ENCODE measurements at places on chromosomes 7 and 10.
A peak's percentile ranks its signal among the peaks of the same experiment; 100 is the strongest.

GRCh38 chr7:26688388-26688787, 176.0 kb downstream of the SKAP2 start:
- DNase-seq = no peak

- DNase-seq = no peak
These were observed 21.6 kb upstream of the DRGX start for GRCh38 chr10:49417311-49418052.

DNA sequence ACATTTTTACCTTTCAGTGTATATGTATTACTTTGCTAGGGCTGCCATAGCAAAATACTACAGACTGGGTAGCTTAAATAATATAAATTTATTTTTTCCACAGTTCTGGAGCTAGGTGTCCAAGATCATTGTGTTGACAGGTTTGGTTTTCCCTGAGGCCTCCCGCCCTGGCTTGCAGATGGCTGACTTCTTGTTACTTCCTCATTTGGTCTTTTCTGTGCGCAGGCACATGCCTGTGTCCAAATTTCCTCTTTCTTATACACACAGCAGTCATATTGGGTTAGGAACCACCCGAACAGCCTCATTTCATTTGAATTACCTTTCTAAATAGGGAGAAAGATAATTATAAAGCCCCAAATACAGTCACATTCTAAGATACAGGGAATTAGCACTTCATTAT, 521.6 kb upstream of the SORCS1 start:
- DNase-seq = no peak

DNA sequence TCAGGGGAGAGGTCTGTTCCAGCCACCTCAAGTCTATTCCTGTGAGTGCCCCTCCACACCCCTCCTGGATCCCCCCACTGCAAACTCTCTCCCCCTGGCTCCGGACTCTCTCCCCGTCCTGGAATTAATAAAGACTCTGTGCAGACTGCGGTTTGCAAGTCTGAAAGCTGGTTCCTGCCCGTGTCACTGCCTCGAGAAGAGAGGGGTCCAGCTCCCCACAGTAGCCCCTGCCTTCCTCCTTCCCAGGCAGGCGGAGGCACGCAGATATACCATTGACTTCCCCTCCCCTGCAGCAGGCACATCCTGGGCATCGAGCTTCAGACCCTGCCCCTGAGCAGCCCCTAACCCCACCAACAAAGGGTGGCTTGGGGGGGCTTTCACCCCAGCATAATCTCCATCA, 2.2 kb upstream of the ELN start:
- DNase-seq = no peak

- no peak for DNase-seq
These were observed 29.4 kb upstream of the CCNJ start for GRCh38 chr10:96013956-96014355.

DNA sequence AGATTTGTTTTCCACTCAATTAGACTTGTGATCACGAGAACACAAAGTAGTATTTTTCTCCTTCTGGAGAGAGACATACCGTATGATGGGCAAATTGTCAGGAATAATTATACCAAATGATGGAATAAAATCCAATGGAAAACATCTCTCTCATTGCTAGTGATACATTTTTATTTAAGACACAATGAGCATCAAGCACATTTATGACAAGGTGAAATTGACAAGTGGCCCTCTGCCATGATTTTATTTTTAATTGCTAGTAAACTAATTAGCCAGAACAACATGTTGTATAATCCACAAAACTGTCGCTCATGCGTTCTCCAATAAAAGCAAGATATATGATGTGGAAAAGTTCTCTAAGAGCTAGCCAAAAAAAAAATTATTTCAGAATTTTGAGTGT, 620.8 kb downstream of the AUTS2 start:
- no peak for DNase-seq

GRCh38 chr10:72637398-72637857, 11.5 kb upstream of the MICU1 start:
- DNase-seq = no peak

DNA sequence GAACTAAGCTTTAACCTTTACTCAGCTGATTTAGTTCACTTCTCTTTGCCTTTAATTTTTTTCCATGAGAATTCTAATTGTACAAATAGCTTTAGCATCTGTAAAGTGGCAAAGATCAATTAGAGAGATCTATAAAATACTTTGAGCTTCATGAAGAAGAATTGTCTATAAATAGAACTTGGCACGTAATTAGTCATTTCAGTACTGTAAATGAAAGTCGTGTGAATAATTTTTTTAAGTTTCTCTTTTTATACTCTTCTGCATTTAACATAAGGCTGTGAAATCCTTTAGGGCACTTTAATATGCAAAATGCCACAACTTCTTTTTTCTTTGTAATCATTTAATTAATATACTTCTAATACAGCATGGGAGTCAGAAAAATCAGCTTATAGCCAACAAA, 177.8 kb downstream of the CSTF2T start:
- DNase-seq = no peak

GRCh38 chr7:159107161-159107892, 37.3 kb downstream of the VIPR2 start:
- no peak for DNase-seq

GRCh38 chr10:124541076-124541903, 79.7 kb downstream of the LHPP start:
- no peak for DNase-seq

DNA sequence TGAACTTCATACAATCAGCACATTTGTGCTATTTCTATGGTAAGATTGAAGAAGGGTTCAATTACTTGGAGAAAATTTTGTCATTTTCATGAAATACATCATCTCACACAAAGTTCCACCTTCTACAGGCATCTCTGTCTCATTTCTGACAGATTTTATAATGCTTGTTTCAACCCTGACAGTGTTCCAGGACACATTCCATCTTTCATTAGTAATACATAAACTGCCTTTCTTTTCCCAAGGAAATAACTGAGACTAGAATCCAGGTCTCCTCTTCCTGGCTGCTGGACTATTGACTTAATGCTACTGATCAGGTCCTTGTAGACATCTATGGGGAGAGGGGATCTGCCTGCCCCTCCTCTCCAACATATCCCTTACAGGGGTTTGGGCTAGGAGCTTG, 70.1 kb upstream of the PLPP4 start:
- no peak for DNase-seq

DNA sequence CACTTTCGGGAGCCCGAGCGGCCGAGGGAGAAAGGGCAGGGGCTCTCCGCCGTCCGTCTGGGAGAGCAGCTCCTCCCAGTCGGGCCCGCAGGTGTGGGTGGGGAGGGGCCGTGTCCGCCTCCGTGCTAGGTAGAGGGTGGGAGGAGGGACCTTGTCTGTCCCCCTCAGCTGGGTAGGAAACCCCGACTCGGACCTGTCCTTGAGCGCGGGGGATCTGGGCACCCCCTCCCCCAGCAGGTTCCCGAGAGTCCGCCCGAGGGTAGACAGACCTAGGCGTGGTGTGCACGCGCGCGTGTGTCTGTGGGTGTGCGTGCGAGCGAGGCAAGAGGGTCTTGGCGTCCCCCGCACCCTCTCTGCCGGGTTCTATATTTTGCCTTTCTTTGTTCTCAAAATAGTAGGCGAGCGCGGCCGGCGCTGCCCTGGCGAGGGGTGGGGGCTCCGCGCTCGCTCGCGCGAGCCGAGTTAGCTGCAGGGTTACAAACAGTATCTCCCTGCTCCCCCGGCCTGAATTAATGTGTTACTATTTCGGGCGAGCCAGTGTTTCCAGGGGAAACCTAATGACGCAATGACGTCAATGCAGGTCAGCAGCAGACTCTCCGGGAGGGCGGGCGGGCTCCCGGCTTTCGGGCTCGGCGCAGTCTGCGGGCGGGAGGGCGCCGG, 73.9 kb upstream of the LEP start:
- peak; percentile 69 for DNase-seq

DNA sequence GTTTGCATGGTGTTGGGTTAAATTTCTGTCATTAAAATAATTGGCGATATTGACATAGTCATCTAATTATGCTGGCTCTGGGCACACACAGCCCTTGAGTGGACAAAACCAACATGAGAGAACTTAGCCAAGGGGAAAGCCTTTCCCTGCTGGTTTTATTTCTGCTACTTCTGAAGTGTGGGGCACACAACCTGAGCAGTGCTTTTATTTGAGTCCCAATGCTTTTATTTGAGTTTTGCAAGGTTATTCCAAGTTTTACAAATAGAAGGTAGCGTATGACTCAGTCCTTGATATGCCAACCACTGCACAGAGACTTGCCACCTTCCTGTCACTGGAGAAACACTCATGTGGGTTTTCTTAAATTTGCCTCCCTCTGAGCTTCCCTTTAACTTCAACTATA, 145.7 kb downstream of the EGFR start:
- DNase-seq = no peak

- no peak for DNase-seq
These were observed 95.4 kb downstream of the TBXAS1 start for GRCh38 chr7:139924461-139924860.

DNA sequence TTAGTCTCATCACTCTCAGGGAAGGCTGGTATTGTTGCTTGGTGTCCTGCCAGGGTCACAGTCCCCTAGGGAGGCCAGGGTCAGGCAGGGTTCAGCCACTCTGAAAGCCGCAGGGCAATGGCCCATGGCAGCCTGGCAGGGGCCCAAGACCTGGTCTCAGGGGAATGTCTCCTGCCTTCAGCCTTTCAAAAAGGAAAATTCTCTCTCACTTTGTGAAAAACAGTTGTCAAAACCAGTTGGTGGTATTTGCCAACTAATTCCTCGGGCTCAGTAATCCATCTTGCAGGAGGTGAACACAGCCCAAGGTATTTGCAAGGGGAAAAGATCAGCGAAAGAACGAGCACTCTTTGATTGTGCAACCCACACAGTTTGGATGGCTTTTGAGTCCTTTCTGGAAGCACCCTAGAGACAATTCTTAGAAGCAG, 101.5 kb downstream of the JCAD start:
- no peak for DNase-seq

GRCh38 chr7:22726345-22726906, 574 bp upstream of the IL6 start:
- peak; percentile 64 for DNase-seq

DNA sequence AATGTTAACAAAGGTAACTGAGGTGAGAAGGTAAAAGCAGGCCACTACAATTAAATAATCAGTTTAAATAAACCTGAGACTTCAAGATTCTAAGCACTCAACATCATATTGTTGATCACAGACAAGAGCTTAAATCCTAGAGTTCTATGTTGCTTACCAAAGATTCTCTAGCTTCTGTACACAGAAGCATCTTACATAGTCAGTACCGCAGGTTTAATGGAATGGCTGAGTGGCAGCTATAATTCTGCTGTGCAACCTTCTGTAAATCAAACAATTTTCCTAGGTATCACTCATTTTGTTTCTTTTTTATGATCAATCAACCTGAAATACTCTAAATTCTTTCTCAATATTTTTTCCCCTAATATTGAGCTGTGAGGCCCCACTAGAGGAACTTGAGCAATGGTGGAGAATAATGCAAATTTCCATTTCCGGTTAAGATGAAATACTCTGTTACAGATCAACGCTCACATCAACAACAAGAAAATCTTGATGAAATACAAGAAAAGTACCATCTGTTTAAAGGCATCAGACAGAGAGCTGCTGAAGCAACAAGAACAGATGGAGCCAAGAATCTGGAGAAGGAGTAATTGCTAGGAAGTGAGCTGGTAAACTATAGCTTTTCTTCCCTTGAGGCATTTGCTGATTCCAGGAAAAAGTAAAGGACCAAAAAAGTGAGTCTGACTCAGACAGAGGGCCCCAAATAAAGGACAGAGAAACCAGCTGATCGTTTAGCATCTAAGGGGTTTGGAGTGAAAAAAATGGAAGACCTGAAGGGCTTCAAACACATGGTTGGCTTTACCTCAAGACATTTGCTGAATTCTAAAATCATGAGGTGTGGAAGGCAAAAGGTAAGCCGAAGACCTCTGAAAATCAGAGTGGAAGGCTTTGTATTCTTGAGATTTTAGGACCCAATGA, 22.6 kb downstream of the PNPLA8 start:
- DNase-seq = no peak

GRCh38 chr7:147923841-147924240, 666.7 kb upstream of the C7orf33 start:
- no peak for DNase-seq

GRCh38 chr10:71392791-71393781, 3.6 kb upstream of the CDH23 start:
- no peak for DNase-seq

DNA sequence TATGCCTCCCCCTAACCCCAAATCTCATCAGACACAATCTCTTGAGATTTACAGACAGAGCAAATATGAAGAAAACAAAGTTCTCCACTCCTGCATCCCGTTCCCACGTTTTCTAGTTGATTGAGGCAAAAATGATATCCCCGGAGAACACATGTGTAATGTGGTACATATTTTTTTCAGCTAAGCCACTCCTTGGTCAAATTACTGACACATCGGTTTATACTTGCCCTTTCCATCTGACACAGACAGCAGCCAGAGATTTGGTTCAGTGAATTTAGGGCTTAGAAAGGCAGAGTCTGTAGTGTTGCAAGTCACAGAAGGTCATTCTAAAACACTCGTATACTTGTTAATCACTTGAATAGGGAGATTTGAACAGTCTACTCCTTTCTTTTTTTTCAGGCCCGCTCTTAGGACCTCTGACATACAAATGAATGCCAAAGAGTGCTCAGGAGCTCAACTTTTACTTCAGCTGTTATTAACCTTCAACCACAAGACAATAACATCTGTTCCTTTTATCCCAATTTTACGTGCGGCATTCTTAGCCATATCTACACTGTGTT, 1.8 kb upstream of the DDX50 start:
- DNase-seq = peak; percentile 23

GRCh38 chr10:76334255-76334654, 902.8 kb downstream of the LRMDA start:
- DNase-seq = no peak

- no peak for DNase-seq
These were observed 299.1 kb upstream of the NFE2L3 start for GRCh38 chr7:25852939-25853271.

DNA sequence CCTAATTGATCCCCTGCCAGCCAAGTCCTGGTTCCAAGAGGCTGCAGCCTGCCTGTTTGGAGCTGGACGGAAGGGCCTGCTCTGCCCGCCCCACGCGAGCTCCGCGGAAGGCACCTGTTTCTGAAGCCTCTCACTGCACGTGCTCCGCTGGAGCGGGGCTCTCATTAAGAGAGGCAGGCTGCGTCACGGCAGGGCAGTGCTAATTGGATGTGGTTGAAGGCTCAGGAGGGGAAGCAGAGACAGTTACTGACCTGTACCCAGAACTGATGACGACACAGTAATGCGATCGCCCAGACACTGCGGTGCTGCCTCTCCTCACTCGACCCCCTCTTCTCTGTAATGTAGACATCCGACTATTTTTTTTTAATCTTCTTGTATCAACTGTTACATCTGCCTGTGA, 411.1 kb upstream of the MGMT start:
- DNase-seq = peak; percentile 15

DNA sequence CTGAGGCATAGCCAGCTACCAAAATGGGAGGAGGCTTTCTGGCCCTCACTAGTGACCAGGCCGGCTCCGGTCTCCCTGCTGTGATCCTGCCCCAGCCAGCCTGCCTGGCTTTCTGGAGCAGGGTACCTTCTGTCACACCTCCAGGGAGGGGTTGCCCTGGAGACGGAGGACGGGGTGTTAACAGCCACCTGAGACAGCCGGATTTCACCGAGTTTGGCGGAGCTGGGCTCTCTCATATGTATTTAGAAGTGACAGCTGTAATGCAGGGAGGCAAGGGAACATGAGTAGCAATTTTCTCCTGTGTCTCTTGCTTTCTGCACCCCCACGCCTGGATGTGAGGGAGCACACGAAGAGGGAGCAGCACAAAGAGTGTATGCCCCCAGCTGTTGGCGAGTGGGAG, 473.3 kb downstream of the PLXNA4 start:
- DNase-seq = peak; percentile 42

- no peak for DNase-seq
These were observed 59.6 kb upstream of the EBF3 start for GRCh38 chr10:130023454-130024230.

GRCh38 chr7:154581251-154581890, 421.6 kb downstream of the PAXIP1 start:
- DNase-seq = no peak

All from WERI-Rb-1 (cell line).